ENCODE measurements at places on chromosomes 1 and 21.

DNA sequence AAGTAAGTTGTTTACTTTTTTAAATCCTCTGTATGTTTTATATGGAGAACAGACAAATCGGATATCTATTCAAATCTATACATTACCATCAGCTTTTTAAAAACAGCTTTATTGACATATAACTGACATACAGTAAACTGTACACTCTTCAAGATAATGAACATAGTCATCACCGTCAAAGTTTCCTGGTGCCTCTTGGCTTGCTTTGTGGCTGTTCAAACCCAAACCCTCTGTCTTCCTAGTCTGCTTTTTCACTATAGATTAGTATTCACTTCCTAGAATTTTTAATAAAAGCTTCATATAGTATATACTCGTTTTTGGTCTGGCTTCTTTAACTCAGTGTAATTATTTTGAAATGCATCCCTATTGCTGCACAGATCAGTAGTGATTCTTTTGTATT, 56.4 kb upstream of the TPTE start:
- DNase-seq, result no peak

- DNase-seq, result no peak
Observed at GRCh38 chr1:119829625-119830024, 18.4 kb upstream of the REG4 start.

GRCh38 chr1:207318072-207318619, 3.3 kb upstream of the CD55 start:
- no peak for DNase-seq

- no peak for DNase-seq
Observed at GRCh38 chr1:206540044-206540780, 32.9 kb downstream of the RASSF5 start.

GRCh38 chr1:38327559-38327973, 281.0 kb upstream of the POU3F1 start:
- DNase-seq, result no peak

- DNase-seq, result peak; percentile 45
Observed at GRCh38 chr1:41812051-41812450, 106.7 kb downstream of the HIVEP3 start.

GRCh38 chr1:65319754-65320153, 10.4 kb downstream of the DNAJC6 start:
- DNase-seq, result no peak
